ENCODE measurements at places on chromosomes 2 and 18.

DNA sequence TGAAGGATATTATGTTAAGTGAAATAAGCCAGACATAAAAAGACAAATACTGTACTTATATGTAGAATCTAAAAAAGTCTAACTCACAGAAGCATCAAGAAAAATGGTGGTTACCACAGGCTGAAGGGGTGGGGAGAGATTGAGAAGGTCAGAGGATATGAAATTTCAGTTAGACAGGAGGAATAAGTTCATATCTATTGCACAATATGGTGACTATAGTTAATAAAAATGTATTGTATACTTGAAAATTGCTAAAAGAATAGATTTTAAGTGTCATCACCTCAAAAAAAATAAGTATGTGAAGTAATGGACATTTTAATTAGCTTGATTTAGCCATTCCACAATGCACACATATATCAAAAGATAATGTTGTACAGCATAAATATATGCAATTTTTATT lies 19.8 kb downstream of the ACMSD start:
- DNase-seq: no peak

DNA sequence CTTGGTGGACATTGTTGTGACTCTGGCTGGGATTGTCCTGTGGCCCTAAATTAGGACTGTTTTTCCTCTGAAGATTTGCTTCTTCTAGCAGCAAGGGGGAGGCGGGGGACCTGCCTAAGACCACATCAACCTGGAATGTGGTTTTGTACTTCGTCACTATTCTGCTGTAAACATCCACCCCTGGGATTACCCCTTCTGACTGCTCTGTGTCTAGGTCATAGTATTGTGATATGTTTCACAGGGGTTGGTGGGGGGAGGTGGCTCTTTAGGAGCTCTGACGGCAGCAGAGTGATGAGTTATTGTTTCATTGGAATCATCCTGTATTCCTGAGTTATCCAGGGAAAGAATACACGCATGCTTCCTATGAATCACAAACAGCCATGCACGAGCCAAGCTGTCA lies 226.4 kb upstream of the MYT1L start:
- no peak for DNase-seq

DNA sequence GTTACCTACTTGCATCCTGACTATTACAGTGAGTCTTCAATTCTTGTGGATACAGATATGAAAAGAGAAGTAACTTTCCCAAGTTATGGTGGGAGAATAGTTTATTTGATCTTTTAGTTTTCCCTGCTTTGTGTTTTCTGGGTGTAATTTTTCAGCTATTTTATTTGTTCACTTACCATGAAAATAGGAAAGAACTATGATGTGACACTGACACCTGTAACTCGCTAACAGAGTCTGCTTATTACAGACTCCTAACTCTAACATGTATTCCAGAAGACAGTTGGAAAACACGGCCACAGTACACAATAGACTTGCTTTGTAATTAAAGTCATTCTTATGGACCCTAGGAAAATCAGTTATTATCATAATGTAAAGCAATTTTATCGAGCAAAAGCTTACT lies 323.2 kb downstream of the LRRTM1 start:
- no peak for DNase-seq

DNA sequence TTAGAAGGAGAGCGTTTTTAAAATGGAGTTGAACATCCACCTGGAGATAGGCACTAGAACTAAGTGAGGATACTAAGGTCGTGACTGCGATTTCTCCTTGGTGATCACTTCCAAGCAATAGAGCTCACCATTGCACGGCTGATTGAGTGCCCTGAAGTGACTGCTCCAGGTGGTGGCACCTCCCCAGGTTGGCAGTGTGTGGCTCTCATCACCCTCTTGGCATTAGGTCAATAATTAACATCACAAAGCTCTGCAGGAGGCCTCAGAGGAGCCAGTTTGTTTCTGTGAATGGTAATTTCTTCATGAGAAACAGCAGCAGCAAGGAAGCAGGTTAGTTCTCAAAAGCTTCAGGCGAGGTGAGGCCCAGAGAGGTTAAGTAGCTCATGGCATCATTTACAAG lies 259.6 kb downstream of the CLIP4 start:
- no peak for DNase-seq

DNA sequence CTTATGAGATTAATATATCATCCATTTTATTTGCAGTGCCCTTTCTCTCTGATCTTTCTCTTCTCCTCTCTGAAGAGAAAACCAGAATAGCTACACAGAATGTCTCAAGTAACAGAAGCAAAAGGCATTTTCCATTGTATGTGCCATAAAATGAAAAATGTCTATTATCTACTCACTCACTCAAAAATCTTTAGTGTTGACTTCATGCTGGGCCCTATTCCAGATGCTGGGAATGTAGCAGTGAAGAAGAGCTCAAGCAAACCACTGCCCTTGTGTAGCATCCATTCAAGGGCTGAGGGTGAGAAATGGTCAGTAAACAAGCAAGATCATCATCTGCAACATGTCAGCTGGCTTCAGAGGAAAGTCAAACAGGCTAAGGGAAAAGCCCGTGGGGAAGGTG lies 427.7 kb downstream of the METTL4 start:
- DNase-seq: no peak

- no peak for DNase-seq
These were observed 28.3 kb upstream of the NTSR2 start for GRCh38 chr2:11698009-11698922.

- DNase-seq: no peak
These were observed 15.4 kb downstream of the GREB1L start for GRCh38 chr18:21257386-21257785.

GRCh38 chr18:57214976-57215375 lies 68.1 kb downstream of the BOD1L2 start:
- DNase-seq: no peak

GRCh38 chr2:40372283-40372985 lies 79.5 kb downstream of the SLC8A1 start:
- no peak for DNase-seq
